Stimulated activated CD4-positive, alpha-beta T cell treated with anti-CD3 and anti-CD28 coated beads, Interleukin-4, amount 100 ng/mL, for 48 hours (primary cell): ENCODE measurements at places on chromosomes 4 and X.

GRCh38 chrX:18973527-18974192 lies 10.3 kb downstream of the PHKA2 start:
- no peak for DNase-seq

DNA sequence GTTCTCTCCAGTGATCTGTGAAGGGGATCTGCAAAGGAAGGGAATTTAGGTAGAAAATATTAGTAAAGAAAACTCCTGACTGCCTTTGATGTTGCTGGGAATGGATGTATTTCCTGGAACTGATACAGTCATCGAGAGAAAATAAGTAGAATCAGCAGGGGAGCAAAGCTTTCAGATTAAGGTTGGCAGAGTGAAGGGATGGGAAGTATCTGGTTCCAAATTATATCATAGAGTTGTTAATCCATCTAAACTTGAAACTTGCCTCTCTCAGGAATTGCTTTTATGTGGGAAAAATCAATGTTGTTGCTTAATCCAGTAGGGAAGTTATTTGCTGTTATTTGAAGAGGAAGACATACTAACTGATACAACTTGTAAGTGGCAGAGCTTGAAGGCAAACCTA lies 19.3 kb downstream of the EPHA5 start:
- DNase-seq = no peak

GRCh38 chr4:163194593-163194992 lies 27.9 kb upstream of the NAF1 start:
- DNase-seq = no peak

DNA sequence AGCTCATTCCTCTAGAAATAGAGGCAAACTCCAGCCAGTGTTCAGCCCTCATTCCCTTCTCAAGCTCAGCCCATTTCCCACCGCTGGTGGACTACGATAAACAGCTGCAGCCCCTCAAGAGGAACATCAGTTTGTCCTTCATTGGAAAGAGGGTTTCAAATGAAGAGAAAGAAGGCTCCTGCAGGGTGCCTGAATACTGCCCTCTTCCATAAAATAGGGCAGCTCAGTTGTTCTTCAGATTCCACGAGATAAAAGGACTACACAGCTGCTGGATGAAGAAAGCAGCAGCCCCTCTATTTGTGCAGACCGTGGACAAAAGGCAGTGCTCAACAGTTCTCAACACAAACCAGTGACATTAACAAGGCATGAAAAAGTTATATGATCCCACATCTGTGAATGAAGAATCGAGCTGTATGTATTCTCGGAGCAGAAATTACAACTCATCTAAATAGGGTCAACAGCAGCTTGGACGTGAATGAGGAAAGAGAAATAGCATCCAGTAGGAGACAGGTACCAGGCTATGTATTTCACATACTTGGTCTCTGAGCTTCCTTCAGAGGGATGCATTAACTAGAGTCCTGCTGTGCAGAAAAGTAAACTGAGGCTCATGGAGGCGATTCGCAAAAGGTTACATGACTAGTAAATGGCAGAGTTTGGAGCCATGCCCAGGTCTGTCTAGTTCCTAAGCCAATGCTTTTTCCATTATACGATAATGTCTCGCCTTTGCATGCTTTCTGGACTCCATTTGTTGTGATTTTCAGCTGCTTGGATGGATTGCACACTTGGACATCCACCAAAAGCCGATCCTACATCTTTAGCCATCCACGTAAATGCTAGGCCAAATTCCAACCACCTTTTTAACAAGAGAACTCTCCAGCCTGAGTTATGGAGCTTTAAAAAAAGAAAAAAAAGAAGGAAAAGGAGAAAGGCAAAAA lies 301.2 kb upstream of the PPARGC1A start:
- no peak for DNase-seq

GRCh38 chr4:95728145-95728544 lies 111.7 kb upstream of the PDHA2 start:
- DNase-seq = no peak

DNA sequence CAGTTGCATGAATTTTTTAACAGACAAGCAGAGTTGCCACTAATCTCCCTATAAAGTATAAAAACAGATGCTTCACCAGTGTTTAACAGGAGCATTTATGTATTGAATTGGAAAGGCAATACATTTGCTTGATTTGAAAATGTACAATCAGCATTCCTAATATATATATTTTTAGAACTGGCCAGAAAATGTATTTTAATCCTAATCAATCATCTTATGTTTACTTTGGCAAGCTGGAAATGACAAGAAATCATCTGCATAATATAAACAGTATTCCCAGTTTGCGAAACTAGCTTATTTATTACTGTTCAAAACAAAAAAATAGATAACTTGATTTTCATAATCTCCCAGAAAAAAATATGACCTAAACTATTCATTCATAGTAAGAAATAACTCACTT lies 123.9 kb downstream of the TBCK start:
- DNase-seq = no peak

- DNase-seq = no peak
Observed at GRCh38 chr4:140116442-140117104, 37.4 kb downstream of the MAML3 start.
